A549 (cell line): ENCODE measurements at places on chromosomes 2 and 18.

DNA sequence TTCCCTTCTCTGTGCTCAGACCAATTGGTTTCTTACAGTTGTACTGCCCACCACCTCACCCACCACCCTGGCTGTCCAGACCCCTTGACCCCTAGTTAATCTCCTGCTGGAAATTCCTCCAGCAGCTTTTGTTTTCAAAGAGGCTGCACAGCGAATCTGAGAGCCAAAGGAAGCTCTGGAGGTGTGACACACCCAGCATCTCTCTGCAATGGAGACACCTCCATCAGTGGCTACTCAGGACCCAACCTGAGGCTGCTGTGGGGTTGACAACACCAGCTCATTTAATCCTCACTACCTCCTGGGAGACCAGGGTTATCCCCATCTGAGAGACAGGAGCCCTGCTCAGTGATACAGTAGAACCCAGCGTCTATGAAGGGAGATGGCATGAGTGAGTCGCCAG is 86.4 kb downstream of the BIN1 start:
- DNase-seq, result no peak

DNA sequence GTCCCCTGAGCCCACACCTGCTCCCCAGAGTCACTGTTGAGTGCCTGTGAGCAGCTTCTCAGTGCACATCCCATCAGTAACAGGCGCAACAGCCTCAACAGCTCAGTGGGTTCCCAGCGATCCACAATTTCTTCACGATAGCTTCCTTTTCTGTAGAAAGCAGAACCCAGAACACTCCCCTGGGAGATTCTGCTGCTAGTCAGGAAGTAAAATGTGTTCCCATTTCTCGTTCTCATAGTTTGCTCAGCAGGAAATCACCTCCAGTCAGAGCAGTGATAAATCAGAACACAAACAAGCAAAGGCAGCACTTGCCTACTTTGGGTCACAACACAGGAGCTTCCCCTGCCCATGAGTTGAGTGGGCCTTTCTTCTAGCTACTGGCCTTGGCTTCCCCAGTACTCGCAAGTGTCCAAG is 48.9 kb upstream of the ATG16L1 start:
- no peak for DNase-seq

GRCh38 chr2:64770137-64770780 is 116.5 kb upstream of the SERTAD2 start:
- no peak for DNase-seq

- no peak for DNase-seq
Observed at GRCh38 chr2:69304656-69305055, 82.4 kb downstream of the GFPT1 start.

DNA sequence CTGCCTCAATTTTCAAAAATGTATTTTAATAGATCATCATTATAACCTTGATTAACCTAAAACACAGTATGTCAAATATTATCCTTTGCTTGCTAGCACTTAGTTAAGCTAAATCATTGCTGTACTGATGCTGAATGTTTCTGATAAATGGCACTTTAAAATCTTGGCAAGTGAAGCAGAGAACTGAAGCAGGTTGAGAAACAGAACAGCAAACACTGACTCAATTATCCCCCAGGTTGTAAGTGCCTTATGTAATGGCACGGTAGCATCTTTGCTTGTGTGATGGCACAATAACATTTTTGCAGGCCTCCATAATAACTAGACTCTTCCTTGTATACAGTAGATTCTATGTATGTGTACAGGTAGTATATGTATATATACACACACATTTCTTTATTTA is 33.8 kb downstream of the ARHGAP15 start:
- DNase-seq, result no peak

GRCh38 chr2:76599732-76600368 is 889.1 kb upstream of the GCFC2 start:
- peak; percentile 81 for DNase-seq

- no peak for DNase-seq
Observed at GRCh38 chr2:64119369-64119768, 24.9 kb downstream of the PELI1 start.

GRCh38 chr18:58796220-58796619 is 68.5 kb upstream of the ZNF532 start:
- DNase-seq, result no peak
